ENCODE measurements at places on chromosomes 11 and 22.

DNA sequence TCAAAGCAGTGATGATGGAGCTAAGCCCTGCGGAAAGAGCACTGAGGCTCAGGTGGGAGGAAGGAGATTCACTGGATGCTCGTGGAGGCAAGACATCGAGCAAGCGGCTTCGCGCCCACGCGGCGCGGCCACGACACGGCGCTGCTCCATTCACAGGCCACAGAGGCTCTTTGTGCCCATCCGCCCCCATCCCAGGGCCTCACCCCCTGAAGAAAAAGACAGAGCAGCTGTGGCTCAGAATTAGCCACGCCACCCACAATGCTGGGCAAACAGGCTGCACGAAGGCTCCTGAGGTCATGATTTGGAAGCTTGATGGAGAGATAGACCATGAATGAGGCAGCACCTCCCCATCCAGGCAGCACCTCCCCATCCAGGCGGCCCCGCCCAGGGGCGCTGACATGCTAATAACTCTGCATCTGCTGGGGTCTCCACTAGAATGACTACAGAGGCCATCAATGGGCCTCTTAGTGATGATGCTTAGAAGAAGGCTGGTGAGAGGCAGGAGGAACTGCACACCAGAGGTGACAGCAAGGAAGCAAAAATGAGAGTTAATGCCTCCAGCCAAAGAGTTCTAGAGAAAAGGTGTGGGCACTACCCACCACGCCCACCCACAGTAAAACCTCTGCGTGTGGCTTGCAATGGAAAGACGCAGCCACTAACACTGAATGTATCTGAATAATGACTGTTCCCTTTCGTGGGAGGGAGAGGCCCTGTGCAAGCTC is 43.5 kb downstream of the MYH9 start:
- no peak for DNase-seq

- DNase-seq = peak; percentile 61
Measured at GRCh38 chr11:118911880-118912741, 13.6 kb downstream of the BCL9L start.

DNA sequence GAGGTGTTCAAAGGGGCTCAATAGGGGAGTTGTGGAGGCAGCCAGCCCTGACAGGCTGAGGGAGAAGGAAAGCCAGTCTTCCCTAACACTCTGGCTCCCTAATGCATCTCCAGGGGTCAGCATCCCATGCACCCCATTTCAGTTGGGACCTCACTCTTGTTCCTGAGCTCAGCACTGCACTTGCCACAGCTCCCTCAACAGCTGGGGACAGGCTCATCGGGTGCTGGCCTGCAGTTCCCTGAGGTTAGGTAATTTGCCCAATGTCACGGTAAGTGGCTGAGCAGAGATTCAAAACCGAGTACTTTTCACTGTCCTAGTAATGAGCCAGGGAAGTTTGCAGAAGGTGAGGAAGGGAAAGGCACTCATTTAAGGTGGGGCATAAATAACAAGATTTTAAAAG is 20.8 kb downstream of the VSTM5 start:
- no peak for DNase-seq

GRCh38 chr11:117519170-117519569 is 191.5 kb downstream of the CEP164 start:
- DNase-seq = peak; percentile 5

DNA sequence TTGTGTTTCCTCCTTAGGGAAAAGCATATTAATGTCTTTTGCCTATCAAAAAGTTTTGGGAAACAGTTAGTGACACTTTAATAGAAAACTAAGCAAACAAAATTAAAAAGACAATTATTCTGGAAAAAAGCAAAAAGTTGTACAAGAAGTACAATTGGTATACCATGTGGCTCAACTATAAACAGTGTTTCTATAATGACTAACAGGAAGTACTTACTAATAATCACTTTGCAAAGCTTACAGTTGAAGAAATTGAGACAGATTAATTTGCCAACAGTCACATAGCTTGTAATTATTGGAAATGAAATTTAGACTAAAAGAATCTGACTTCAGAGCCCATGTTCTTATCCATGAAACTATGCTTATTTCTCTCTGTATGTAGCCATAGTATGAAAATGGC is 24.7 kb downstream of the PPME1 start:
- peak; percentile 33 for DNase-seq

- DNase-seq = peak; percentile 16
Measured at GRCh38 chr11:126172596-126173038, 38.8 kb downstream of the RPUSD4 start.

- peak; percentile 75 for DNase-seq
Measured at GRCh38 chr11:75891947-75892739, 77.1 kb downstream of the UVRAG start.

DNA sequence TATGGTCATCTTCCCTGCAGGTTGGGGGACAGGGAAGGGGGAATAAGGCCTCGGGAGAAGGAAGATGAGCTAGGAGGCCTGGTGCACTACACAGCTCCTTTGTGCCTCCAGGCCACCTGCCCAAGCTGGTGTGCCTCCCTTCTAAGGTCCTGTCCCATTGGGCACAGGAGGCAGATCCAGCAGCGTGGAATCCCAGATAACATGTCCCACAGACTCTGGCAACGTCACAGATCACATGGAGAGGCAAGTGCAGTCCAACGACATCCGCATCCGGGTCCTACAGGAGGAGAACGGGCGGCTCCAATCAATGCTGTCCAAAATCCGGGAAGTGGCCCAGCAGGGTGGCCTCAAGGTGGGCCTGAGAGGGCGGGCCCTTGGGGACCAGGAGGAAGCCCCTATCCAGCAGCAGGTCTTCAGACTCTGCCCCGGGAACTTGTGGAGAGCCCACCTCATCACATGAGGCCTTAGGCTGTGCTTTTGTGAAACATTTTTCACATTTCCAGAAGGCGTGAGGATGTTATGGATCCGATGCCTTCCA is 11.8 kb downstream of the RNF215 start:
- DNase-seq = no peak

GRCh38 chr11:8566613-8567210 is 27.3 kb downstream of the STK33 start:
- DNase-seq = peak; percentile 88

DNA sequence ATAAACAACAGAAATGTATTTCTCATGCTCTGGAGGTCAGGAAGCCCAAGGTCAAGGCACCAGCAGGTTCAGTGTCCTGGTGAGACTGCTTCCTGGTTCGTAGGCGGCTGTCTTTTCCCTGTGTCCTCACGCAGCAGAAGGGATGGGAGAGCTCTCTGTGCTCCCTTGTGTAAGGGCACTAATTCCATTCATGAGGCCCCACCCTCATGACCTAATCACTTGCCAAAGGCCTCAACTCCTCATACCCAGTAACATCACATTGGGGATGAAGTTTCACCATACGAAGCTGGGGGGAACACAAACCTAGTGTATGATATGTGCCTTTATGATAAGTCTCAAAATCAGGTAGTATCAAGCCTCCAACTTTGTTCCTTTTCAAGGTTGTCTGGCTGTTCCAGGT is 38.6 kb upstream of the PANX2 start:
- no peak for DNase-seq

DNA sequence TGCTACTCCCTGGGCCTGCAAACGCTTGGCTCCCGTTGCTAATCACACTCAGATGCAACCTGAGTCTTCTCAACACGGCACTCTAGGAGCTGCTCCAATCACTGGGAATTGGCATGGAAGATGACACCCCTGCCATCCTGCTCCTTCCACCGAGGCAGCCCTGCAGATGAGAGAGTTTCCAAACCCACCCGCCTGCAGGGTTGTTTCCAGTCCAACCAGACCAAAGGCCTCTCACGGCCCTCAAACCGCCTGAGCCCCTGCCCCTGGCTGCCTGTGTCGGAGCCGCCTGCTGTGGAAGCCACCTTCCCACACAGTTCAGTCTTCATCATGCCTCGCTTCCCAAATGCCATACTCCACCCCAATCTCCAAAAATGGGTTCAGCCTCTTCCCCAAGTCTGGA is 36.8 kb upstream of the TP53I11 start:
- DNase-seq = no peak

- DNase-seq = no peak
Measured at GRCh38 chr22:40108396-40108795, 69.3 kb upstream of the TNRC6B start.

DNA sequence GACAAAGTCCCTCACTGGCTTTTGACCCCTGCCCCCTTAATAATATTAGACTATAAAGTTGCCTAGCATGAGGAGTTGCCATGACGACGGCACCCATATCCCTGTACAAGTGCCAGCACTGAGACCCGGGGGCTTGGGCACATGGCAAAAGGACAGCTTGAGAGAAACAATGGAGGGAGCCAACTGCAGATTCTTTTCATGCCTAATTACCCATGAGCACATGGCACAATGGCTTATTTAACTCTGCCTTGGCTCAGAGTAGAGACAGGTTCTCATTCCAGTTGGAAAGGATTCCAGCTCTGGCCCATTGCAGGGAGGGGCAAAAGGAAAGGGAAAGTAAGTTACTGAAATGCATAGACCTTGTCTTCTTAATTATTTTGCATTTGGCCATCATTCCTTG is 261.2 kb upstream of the UBASH3B start:
- DNase-seq = no peak

GRCh38 chr22:36702842-36703215 is 723 bp downstream of the CACNG2 start:
- DNase-seq = no peak

- no peak for DNase-seq
Measured at GRCh38 chr22:48908547-48908946, 919.1 kb downstream of the BRD1 start.

- DNase-seq = no peak
Measured at GRCh38 chr11:71568704-71569349, 3.5 kb downstream of the KRTAP5-10 start.

DNA sequence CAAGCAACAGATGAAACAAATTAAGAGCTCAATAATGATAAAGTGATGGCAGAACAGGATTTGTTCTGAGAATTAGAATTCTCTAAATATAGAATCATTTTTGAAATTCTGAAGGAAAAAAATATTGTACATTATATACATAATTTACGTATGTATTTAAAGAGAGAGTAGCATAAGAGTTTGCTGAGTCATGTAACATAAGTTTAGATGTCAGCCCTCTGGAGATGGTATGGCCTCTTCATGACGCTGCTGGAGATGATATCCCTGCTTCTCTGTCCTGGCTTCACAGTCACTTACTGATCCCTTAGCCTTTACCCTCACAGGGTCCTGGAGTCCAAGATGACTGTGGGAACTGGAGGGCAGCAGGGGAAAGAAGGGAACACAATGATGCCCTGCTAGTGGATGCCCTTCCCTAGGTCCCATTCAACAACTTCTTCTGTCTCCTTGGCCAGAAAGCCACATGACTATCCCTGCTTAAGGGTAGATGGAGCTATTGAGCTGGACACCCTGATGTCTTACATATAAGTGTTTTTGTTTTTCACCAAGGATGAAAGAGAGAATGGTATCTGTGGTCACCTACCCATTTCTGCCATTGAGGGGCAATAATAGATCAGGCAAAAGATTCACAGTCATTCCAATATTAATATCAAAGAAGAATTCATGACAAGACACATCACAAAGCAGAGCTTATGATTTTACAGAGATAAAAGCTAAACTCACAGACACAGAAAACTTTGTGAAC is 753.1 kb downstream of the TBC1D22A start:
- no peak for DNase-seq

- no peak for DNase-seq
Measured at GRCh38 chr22:40684728-40685127, 5.4 kb downstream of the MCHR1 start.

DNA sequence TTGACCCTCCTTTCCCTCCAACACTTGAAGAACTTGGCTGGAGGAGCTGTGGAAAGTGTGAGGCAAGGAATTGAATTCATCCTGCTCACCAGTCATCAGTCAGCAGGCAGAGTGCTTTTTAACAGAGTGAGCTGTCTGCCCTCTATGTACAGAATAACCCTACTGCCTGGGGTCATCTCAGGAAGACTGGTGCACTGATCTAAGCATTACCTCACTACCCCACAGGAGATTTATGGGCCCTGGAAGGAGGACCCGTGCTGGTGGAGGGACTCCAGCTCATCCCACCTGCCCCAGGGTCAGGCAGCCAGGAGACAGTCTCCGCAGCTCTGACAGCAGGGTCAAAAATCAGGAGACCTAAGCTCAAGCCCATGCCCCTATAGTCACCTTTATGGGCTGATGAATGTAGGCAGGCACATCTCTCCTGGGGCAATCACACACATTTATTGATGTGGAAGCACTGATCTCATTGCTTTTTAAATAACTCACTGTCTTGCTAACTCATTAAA is 270.8 kb upstream of the SESN3 start:
- no peak for DNase-seq

All from inflammatory macrophage treated with lipopolysaccharide for 1 hour (primary cell).